ENCODE measurements at places on chromosomes 2 and 18. TPM values are rescaled to one million over a fixed set of nuclear protein-coding genes. Genes with fewer than 3 reads are reported as not detected.

PKP4 gene
- total RNA-seq, result 60.5 TPM

GREB1L gene
- 38.4 TPM for total RNA-seq

GRCh38 chr2:169741-170140, 94.1 kb downstream of the SH3YL1 start:
- no peak overlapping the region for H3K27ac ChIP-seq
- DNase-seq, result no peak
- no peaks in the 10 kb centered on the region for H3K36me3 ChIP-seq
- H3K4me1 ChIP-seq, result no peaks in the 10 kb centered on the region

- H3K4me1 ChIP-seq, result peaks cover 3% of the 10 kb centered on the region
- peaks cover 5% of the 10 kb centered on the region for H3K27me3 ChIP-seq
- no peak overlapping the region for H3K4me3 ChIP-seq
- no peaks in the 10 kb centered on the region for H3K36me3 ChIP-seq
- no peak overlapping the region for H3K27ac ChIP-seq
Observed at GRCh38 chr2:222304737-222305515, 6.1 kb upstream of the PAX3 start.

GRCh38 chr2:112187805-112188596, 49.8 kb downstream of the FBLN7 start:
- H3K27ac ChIP-seq, result no peak overlapping the region
- no peaks in the 10 kb centered on the region for H3K36me3 ChIP-seq
- H3K4me1 ChIP-seq, result no peaks in the 10 kb centered on the region
- H3K27me3 ChIP-seq, result no peaks in the 10 kb centered on the region
- DNase-seq, result no peak

- H3K4me3 ChIP-seq, result no peak overlapping the region
- H3K27ac ChIP-seq, result peak overlapping the region; percentile 82
- peak; percentile 96 for DNase-seq
- H3K4me1 ChIP-seq, result peaks cover 55% of the 10 kb centered on the region
- no peaks in the 10 kb centered on the region for H3K27me3 ChIP-seq
Observed at GRCh38 chr2:26720322-26721114, 28.0 kb downstream of the KCNK3 start.

DNA sequence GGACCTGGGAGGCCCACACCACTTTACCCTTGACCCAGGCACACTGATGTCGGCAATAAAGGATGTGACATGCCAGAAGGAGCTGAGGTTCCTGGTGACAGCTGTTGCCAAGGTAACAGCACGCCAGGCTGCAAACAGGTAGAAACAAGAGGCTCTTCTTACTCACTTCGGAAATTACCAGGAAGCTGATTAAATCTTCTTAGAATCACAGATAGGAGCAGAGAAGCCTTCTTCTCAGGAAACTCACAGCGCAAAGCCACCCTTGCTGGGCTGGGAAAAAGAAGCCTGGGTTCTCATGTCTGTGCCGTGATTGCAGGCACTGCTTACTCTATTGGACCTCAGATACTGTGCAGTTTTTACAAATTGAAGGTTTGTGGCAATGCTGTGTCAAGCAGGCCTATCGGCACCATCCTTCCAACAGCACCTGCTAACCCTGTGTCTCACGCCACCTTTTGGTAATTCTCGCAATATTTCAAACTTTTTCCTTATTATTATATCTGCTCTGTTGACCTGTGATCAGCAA, 61.0 kb upstream of the TAF1B start:
- no peak overlapping the region for H3K27ac ChIP-seq
- H3K27me3 ChIP-seq, result no peaks in the 10 kb centered on the region
- H3K36me3 ChIP-seq, result no peaks in the 10 kb centered on the region
- H3K4me1 ChIP-seq, result no peaks in the 10 kb centered on the region

DNA sequence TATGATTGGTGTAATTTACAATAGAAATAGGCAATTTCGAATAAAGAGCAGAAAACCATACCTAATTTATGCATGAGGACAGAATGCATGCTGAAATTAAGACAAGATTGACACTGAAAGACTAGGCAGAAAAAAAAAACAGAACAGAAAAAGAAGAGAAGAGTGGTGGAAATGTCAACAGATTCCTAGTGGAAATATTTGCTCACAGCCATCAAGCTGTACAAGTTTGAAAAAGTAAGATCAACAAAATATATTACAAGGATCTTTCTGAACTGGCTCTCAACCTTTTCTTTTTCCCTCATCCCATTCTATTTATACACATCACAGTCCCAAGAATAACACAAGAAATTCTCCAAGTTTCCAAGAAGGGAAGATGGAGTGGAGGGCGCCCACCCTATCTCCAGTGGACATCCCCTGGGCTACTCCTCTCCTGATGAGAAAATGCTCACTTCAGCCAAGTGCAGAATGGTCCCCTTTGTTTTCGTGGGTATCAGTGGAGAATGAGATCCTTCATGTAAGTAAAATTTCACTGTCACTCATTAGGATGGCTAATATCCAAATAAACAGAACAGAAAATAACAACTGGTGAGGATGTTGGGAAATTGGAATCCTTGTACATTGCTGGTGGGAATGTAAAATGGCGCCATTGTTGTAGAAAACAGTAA, 51.0 kb upstream of the ZNF532 start:
- H3K36me3 ChIP-seq, result no peaks in the 10 kb centered on the region
- H3K27me3 ChIP-seq, result no peaks in the 10 kb centered on the region
- H3K4me1 ChIP-seq, result no peaks in the 10 kb centered on the region
- DNase-seq, result no peak

DNA sequence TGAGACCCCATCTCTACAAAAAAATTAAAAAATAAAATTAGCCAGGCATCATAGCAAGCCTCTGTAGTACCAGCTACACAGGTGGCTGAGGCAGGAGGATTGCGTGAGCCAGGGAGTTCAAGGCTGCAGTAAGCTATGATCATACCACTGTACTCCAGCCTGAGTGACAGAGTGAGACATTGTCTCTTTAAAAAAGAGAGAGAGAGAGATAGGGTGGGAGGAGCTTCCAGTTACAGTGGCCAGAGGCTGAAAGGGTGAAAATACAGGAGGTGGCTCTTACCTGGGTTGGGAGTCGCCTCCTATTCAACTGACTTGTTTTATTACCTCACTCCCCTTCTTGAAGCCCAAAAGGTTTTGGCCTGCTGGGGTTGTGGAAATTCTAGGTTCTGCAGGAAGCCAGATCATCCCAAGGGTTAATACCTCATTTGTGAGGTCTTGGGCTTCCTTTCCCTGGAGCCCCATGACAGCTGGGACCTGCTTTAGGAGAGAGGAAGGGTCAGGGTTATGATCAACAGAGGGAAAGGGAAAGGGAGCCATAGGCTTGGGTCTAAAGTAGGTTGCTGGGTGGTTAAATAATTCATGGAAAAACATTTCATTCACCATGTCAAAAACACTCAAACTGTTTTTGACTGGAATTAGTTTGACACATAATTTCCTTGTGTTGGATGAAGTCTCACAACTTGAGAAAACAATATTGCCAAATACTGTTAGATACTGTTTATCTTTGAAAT, 17.4 kb downstream of the DYNC2LI1 start:
- no peak overlapping the region for H3K4me3 ChIP-seq
- no peak for DNase-seq
- H3K4me1 ChIP-seq, result peaks cover 4% of the 10 kb centered on the region
- H3K36me3 ChIP-seq, result no peaks in the 10 kb centered on the region
- no peaks in the 10 kb centered on the region for H3K27me3 ChIP-seq
- H3K27ac ChIP-seq, result no peak overlapping the region

- H3K27me3 ChIP-seq, result no peaks in the 10 kb centered on the region
- H3K36me3 ChIP-seq, result no peaks in the 10 kb centered on the region
- no peak overlapping the region for H3K27ac ChIP-seq
- no peak overlapping the region for H3K4me3 ChIP-seq
Observed at GRCh38 chr2:27145682-27146081, 3.1 kb upstream of the TCF23 start.

GRCh38 chr2:151973901-151974199, 125.0 kb downstream of the CACNB4 start:
- H3K4me1 ChIP-seq, result peaks cover 9% of the 10 kb centered on the region
- no peak overlapping the region for H3K4me3 ChIP-seq
- no peaks in the 10 kb centered on the region for H3K27me3 ChIP-seq
- H3K27ac ChIP-seq, result no peak overlapping the region
- H3K36me3 ChIP-seq, result no peaks in the 10 kb centered on the region

DNA sequence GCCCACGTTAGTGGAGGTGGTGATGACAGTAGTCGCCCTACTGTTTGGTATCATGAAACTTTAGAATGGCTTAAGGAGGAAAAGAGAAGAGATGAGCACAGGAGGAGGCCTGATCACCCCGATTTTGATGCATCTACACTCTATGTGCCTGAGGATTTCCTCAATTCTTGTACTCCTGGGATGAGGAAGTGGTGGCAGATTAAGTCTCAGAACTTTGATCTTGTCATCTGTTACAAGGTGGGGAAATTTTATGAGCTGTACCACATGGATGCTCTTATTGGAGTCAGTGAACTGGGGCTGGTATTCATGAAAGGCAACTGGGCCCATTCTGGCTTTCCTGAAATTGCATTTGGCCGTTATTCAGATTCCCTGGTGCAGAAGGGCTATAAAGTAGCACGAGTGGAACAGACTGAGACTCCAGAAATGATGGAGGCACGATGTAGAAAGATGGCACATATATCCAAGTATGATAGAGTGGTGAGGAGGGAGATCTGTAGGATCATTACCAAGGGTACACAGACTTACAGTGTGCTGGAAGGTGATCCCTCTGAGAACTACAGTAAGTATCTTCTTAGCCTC, 16.2 kb downstream of the MSH6 start:
- no peak for DNase-seq
- H3K27me3 ChIP-seq, result no peaks in the 10 kb centered on the region
- H3K27ac ChIP-seq, result no peak overlapping the region
- no peaks in the 10 kb centered on the region for H3K4me1 ChIP-seq
- no peaks in the 10 kb centered on the region for H3K36me3 ChIP-seq
- no peak overlapping the region for H3K4me3 ChIP-seq

DNA sequence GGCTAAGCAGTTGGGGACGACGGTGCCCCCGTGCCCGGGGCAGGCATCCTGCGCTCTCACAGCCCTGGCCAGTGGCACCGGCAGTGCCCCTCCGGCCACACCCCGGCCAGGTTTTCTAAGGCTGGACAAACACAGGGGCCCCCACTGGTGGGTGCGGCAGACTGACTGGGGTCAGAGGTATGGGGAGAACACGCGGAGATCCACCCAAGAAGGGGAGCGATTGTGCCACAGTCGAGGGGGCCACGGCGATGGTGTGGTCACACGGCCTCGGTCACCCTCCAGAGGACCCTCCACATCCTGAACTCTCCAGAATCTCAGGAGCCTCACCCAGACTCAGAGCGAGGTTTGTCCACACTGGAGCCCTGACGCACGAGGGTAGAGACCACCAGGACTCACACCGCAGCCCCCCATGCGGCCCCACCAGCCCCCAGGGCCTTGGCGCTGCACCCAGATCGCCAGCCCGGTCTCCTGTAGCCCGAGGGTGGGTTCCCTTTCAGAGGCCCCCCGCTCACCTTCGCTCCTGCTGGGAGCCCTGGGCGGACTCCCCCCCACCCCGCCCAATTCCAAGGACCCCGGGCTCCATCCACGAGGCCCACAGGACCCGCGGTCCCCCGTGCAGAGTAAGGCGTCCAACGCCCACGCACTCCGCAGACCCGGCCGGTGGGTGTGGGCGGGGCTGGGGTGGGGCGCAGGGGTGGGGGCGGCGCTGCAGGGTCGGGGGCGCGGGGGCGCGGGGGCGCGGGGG, 15.2 kb downstream of the PDCD1 start:
- no peaks in the 10 kb centered on the region for H3K27me3 ChIP-seq
- no peaks in the 10 kb centered on the region for H3K36me3 ChIP-seq
- H3K27ac ChIP-seq, result no peak overlapping the region
- peak overlapping the region; percentile 15 for H3K4me3 ChIP-seq
- peak; percentile 13 for DNase-seq

DNA sequence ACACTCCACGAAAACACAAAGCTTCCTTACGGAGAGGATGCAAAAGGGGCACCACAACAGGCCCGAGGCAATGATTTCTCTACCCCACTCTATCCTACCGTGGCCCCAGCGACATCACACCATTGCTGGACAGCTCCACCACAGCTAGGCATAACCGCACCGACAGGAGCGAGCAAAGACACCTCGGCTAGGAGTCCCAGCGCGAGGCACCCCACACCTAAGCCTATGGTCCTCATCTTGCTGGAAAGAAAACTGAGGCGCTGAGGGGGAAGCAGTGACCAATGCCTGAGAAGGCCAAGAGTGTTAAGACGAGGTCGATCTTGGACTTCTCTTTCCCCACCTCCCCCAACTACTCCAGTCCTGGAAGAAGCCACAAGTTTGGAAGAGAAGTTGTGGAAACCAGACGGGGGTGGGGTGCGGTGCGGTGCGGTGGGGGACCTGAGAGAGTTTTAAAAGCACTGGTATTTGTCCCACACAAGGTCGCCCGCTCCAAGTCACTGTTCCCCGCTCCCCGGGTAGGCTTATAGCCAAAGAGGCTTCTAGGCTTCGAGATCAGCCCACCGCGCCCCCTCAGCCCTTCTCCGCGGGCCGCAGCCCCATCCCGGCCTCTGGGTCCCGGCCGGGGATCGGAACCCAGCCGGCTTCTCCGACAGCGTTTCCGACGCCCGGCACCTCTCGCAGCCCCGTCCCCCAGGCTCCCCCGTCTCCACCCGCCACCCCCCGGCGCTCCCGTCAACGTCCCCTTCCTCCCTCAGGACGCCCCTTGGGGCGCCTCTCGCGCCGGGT, 766 bp downstream of the PDE6D start:
- peak overlapping the region; percentile 66 for H3K4me3 ChIP-seq
- DNase-seq, result peak; percentile 21

DNA sequence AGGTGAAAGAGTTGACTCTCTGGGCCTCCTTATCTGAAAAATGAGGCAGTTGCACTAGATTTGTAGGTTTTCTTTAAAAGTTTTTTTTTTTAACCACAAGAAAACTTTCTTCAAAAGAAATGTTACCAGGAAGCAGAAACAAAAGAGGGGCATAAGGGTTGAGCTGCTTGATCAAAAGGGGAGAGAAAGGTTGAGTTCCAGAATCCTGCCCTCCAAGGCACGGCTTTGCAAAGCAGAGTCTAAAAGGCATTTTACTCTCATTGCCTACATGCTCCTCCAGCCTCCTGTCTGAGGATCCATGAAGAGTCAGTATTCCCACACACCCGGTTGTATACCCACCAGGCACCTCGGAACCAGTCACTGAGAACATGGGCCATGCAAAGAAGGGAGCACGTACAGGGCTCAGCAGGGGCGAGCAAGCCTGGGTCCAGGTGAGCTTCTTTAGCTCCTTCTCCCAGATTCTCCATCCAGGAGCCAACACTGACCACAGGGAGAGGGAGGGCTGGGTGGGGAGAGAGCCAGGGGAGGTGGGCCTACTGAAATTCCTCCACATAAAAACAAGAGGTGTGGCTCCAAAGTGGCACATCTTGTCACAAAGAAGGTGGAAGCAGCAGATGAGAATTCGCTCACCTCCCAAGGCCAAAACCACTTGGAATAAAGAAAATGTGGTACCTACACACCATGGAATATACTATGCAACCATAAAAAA, 116.0 kb upstream of the EPC2 start:
- no peak for DNase-seq
- no peaks in the 10 kb centered on the region for H3K4me1 ChIP-seq
- no peaks in the 10 kb centered on the region for H3K27me3 ChIP-seq
- H3K27ac ChIP-seq, result no peak overlapping the region
- H3K4me3 ChIP-seq, result no peak overlapping the region

DNA sequence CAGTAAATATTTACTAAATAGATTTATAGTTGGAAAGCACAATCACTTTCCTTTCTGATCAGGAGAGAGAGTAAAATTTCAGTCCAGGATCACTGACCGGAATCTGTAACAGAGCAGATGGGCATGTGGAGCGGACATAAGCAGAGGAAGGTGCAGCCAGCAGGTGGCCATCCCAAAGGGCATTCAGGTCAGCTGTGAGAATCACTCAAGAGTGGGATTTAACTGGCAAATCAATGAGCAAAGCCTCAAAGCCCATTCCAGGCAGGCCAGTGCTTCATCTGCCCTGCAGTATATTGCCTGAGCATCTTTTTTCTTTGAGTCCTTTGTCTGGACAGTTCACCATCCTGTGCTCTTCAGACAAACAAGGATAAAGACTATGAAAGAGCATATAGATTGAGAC, 166.4 kb upstream of the SLC14A2 start:
- H3K4me3 ChIP-seq, result no peak overlapping the region
- H3K27me3 ChIP-seq, result no peaks in the 10 kb centered on the region
- peak overlapping the region; percentile 12 for H3K27ac ChIP-seq
